ENCODE measurements at places on chromosomes 13 and 19.

DNA sequence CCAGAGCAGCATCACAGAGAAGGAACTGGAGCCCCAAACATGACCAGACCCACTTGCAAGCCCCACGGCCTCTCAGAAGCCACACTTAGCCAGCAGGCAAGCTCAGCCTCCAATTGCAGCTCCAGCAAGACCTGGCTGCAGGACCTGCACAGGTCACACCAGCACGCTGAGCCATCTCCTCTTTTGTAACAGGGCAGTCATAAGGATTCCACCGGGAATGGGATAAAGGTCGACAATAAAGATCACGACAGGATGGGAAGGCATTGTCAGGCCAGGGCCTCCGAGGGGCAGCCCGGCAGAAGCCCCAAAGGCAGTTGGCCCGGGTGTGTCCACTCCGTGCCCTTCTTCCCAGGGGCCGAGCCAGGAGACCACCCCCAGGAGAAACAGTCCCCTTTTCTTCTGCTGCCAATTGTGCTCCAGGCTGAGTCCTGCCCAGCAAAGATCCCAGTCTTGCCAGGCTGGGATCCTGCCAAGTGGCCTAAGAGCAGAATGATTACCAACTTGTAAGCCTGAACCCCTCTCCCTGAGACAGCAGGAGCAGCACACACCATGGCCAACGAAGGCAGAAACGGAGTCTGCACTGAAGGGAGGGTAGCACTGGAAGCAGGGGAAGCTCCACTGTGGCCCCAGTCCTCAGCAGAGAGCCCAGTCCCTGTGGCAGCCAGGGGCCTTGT, 12.5 kb downstream of the PEPD start:
- DNase-seq: no peak

GRCh38 chr19:17683078-17683477, 5.1 kb downstream of the UNC13A start:
- no peak for DNase-seq

GRCh38 chr13:54573186-54573585, 1544.6 kb downstream of the OLFM4 start:
- no peak for DNase-seq

DNA sequence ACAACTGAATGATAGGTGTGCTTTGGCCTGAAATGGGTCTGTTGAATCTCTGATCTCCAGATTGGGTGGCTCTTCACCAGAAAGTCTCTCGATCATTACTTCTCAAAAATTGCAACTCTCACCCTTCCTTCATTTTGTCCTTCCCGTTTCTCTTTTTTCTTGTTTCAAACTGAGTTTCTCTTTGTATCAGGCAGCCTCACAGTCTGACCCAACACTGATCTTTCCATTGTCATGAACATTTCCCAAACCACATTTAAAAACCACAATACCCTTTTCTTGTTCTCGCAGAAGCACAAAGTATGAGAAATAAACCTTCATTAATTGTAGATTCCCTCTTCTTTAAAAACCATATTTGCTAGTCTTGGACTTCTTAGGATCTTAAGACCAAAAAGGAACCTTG, 33.6 kb upstream of the HMGB1 start:
- no peak for DNase-seq

DNA sequence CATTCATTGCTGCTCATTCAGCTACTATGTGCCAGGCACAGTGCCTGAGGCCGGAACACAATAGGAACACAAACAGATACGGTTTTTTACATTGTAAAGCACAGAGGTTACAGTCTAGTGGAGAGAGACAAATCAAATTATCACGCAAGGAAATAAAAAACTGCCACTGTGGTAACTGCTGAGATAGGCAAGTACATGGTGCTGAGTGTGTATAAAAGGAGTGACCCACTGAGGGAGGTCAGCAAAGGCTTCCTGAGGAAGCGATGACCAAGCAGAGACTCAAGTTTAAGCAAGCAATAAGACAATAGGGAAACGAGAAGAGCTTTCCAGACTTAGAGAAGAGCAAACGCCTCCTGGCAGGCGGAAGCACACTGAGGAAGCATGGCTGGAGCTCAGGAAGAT, 56.4 kb downstream of the NUFIP1 start:
- no peak for DNase-seq
